ENCODE measurements at places on chromosomes 6 and 20.

GRCh38 chr20:23744817-23745216, 5.9 kb downstream of the CST1 start:
- DNase-seq = no peak

DNA sequence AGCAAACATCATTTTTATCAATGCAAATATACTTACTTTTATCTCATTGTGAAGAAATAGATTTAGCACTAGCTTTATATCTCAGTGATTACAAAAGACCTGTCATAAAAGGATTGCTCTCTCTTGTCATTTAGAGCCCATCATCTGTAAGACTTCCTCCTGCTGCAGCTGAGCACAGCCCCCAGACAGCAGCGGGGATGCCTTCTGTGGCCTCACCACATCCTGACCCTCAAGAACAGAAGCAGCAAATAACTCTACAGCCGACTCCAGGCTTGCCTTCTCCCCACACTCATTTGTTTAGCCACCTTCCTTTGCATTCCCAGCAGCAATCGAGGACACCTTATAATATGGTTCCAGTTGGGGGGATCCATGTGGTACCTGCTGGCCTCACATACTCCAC, 127.0 kb upstream of the EDN1 start:
- no peak for DNase-seq

DNA sequence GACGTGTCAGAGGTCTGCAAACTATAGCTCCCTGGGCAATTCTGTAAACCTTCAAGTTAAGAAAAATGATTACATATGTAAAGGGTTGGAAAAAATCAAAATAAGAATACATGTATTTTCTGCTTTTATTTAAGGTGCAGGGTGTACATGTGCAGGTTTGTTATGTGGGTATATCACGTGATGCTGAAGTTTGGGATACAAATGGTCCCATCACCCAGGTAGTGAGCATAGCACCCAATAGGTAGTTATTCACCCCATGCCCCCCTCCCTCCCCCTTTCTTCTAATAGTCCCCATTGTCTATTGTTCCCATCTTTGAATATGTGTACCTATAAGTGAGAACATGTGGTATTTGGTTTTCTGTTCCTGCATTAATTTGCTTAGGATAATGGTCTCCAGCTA, 51.1 kb upstream of the GCM1 start:
- no peak for DNase-seq

- no peak for DNase-seq
Observed at GRCh38 chr20:6485351-6485750, 282.1 kb upstream of the BMP2 start.

GRCh38 chr20:63956664-63957003, 418 bp upstream of the UCKL1 start:
- DNase-seq = no peak

DNA sequence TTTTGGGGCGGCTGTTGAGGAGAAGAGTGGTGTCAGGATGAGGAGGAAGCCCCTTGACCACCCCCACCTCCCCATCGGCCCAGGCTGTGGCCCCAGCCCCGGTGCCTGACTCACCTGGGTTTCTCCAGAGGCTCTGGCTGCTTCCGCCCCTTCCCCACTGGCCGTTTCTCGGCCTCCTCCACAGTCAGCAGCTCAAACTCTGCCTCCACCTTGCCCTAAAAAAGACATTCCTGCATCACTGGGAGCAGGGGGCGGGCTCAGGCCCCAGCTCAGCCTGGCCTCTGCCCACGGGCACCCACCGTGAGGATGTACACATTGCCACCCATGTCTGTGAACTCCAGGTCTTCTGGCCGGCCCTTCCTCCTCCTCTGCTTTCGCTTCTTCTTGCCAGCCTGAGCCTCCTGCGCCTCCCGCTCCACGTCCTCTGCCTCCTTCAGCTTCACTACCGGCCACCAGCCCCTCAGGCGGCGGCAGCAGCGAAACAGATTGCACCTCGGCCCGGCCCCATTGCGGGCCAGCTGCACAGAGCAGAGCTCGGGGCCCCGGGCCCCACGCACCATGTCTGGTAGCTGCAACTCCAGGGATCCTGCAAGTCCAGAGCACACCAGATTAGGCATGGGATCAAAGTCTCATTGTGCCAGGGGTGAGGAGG, 17.3 kb downstream of the ERGIC3 start:
- DNase-seq = no peak

- DNase-seq = peak; percentile 59
Observed at GRCh38 chr20:45892049-45892825, 1.1 kb downstream of the CTSA start.

DNA sequence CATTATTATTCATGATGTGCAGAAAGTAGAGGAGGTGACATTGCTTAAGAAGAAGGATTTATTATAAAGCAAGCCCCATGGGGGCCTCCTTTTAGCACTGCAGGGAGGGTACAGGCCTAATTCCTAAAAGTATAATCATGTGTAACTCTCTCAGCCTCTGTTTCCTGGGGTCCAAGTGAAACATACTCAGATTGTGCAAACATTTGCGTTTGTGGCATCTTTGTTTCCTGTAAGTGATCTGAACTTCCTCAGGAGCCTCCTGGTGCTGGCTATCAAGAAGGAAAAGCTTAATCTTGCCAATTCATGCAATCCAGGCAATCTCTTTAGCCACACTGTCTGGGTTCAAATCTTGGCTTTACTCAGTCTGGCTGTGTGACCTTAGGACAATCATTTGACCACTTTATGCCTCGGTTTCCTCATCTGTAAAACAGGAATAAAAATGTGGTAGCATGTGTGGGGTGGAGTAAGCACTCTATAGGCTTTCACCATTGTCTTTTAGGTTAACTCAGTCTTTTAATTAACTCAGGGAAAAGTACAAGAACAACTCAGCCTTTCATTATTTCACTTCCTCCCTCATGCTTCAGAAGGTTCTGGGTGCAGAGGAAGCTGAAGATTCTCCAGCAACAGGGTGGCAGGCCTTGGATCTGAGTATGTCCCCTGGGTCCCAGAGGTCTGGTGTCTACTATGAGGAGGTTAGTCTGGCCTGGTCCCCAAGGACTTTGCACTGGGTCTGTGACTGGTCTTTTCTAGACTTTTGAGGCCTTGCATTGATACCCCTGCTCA, 831 bp upstream of the SIRPB2 start:
- peak; percentile 27 for DNase-seq

DNA sequence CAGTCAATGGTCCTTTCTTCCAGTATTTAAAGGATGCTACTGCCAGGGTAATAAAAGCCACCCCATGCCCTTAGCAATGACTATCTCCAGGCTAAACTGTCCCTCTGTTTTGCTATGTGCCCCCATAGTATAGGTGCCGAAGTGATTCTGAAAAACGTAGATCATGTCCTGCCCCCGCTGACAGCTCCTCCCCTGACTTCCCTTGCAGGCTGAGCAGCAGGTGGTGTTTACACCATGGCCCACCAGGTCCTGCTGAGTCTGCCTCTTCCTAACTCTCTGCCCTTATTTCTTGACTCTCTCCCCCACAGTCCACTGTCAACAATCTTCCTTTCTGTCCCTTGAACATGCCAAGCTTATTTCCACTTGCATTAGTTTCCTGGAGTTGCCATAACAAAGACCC, 352.5 kb upstream of the TSHZ2 start:
- no peak for DNase-seq

- no peak for DNase-seq
Observed at GRCh38 chr6:125406741-125407140, 105.0 kb upstream of the HDDC2 start.

- no peak for DNase-seq
Observed at GRCh38 chr20:57395111-57395966, 4.1 kb downstream of the RBM38 start.

- peak; percentile 57 for DNase-seq
Observed at GRCh38 chr6:47787620-47788497, 6.0 kb downstream of the OPN5 start.

Data from suppressor macrophage treated with lipopolysaccharide for 1 hour (primary cell).